Activated T-cell treated with anti-CD3 and anti-CD28 coated beads, Interleukin-2, amount 50 U/mL, for 72 hours (primary cell): ENCODE measurements at places on chromosomes 11 and 22.
A peak's percentile ranks its signal among the peaks of the same experiment; 100 is the strongest.

GRCh38 chr22:39238966-39239505 is 5.7 kb downstream of the PDGFB start:
- DNase-seq: no peak

DNA sequence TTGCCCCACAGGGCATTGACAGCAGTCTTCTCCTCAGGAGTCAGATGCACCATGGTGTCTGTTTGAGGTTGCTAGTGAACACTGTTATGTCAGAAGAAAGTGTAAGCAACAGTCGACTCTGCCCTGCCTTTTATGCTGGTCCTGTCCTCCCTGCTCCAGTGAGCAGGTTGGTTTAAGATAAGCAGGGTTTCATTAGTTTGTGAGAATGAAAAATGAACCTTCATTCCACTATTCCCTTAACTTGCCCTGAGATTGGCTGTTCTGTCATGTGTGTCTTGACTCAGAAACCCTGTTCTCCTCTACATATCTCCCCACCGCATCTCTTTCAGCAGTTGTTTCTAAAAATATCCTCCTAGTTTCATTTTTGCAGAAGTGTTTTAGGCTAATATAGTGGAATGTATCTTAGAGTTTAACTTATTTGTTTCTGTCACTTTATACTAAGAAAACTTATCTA is at the start of gene HBD:
HBD (minus strand) TSS at position 103 of the 454 bp plus-strand sequence; CDS start at position 53, 50 bp downstream.
- DNase-seq: no peak

DNA sequence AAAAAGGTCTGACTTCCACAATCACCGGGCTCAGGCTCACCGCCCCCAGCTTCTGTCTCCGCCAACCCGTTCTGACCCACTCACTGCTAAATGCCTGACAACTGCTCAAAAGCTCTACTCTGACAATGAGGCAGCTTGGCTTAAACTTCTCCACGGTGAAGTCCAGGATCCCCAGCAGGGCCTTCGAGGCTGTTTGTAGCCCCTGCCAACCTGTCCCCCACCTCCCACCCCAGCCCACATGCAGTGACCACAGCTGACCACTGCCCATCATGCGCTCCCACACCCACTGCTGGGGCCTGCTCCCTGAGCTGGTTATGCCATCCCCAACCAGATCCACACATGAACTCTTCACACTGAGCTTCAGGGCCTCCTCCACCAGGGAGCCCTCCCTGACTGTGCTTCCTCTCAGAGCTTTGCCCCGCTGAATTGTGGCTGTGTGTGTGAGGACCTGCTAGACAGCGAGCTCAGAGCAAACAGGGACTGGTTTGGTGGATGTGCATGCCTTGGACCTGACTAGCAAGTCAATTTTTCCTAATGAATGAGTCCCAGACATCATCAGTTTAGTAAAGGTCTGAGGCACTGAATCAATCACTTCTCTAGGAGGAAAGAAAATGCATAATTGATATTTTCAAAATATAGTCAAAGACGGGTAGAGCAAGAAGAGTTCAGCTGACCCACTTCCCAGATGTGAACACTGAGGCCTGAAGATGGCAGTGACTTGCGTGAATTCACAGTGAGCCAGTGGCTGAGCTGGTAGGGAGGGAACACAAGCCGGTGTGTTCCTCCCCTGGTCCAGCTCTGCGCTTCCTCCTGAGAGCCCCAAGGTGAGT is 7.7 kb downstream of the LRRC32 start:
- no peak for DNase-seq

DNA sequence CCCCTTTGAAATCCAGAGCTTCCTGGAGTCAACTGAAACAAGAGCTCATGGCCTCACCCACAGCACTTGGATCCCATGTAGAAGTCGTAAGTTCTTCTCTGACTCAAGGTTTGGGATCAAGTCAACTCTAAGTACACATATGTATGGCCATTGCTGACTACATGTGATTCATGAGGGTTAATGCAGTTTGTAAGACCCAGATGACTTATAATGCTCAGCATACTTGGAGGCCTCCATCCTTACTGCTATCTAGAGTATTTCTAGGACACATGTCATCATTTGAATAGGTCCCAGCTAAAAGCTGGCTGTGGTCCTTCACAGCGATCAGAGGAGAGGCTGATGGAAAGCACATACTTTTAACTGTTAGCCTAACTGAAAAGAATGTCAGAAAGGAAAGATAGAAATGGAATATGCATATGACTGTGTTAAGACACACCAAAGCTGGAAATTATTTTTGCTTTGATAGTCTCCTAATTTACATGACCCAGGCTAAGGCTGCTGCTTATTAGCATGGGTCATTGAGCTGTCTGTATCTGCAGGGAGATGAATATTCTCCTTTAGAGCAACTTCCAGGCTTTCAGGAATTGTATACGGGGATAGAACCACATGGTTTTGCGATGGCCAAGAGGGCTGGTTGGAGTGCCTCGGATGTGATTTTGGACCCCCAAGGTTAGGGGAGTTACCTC is 76.3 kb downstream of the NTM start:
- no peak for DNase-seq

DNA sequence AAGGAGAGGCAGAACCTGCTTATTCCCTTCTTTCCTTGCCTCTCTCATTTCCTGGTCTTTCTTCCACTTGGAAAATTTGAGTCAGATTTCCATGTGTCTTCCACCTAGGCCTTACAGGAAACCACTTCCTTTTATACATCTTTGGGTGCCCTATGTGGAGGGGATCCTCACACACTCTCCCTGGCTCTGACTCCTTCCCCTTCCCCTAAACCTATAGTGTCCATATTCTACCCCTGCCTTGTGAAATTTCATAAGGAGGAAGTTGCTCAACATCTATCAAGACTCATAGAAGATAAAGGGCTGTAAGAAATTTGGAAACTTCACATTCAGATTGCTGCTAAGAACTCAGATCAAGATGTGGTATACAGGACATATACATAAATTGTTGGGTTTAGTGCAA is 20.4 kb downstream of the TUG1 start:
- DNase-seq: no peak

DNA sequence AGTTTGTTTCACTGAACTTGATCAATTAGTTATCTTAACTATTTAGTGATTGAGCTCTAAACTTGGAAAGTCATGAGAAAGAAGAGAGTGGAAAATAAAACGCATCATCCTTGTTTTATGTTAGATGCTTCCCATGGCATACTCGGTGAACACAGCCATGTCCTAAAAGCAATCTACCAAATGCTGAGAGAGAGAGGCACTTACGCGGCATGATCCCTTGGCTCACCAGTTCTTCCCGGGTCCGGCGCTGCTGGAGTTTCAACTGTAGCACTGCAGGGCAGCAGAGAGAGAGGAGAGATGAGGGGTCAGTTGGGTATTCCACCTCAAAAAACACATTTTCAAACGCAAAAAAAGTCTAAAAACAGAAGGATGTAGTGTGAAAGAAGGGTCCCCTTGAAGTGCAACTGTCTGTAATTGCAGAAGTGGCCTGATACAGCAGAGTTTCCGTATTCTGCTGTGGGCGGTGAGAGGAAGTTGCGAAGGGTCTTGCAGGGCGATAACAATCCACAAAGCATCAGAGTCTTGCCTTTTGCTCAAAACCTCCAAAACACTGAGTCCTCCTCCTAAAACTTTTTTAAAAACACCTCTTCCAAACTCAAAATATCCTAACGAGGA is 92.7 kb downstream of the SGSM3 start:
- peak; percentile 60 for DNase-seq

DNA sequence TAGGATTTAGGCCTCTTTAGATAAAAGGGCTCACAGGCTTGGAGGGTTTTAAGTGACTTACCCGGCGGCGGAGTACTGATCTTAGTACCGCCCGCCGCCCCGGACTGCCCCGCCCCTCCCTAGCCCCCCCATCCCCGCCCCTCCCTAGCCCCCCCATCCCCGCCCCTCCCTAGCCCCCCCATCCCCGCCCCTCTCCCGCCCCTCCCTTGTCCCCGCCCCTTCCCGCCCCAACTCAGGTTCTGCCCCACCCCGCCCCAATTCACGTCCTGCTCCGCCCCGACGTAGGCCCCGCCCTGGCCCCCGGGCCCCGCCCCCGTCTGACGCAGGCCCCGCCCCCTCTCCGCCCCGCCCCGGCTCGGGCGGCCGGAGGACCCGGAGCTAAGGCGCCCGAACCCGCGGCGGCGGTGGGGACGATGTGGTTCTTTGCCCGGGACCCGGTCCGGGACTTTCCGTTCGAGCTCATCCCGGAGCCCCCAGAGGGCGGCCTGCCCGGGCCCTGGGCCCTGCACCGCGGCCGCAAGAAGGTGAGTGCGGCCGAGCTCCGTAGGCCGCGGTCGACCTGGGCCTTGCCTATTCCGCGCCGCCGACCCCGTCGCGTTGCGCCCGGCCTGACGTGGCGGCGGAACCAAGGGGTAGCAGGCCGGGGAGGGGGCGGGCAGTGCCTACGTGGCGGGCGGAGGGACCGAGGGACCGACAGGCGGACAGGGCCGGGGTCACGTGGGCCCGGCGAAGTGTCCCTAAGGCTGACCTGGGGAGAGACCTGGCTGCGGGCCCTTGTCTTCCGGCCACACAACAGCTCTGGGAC is at the start of gene SCYL1:
SCYL1 (plus strand) TSS at position 343 of the 805 bp plus-strand sequence; CDS start at position 414, 71 bp downstream.
- peak; percentile 87 for DNase-seq

- peak; percentile 22 for DNase-seq
Observed at GRCh38 chr11:126194121-126194543, 17.3 kb downstream of the RPUSD4 start.

DNA sequence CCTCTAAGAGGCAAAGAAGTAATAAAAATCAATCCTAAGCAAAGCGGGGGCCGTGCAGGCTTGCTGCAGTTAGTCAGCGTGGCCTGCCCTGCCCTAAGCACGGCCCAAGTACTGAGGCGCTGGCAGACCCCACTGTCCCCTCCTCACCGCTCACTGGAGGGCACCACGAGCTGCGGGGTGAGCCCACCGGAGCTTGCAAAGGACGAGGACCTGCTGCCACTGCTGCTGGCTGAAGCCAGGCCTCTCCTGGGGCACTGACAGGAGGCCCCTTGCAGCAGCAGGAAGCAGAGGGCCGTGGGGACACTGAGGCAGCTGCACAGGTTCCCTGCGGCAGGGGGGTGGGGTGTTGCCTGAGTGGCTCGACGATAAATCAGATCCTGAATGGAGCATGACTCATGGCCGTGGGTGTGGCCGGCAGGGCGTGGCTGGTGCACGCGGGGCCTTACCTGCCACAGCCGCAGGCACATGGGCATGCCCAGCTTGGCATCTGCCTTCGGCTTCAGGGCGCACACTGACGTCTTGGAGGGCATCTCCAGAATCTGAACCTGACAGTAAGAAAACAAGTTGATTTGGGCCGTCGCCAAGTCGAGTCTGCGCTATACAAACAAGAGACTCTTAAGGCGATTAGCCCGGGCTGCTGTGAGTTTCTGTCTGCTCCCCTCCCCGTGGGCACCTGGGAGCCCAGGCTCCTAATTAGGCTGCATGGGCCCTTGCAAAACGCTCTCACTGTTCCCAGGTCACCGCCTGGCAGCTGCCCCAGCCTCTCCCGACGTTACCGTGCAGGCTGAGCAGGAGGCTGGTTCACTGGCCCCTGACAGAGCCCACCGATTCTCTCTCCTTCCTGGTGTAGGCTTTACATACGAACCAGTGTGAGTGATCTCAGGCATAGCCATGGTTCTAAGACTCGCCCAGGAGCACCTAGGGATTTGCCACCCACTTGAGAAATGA is 45.9 kb downstream of the TBX1 start:
- DNase-seq: no peak

- no peak for DNase-seq
Observed at GRCh38 chr11:92383430-92383829, 158.8 kb downstream of the FAT3 start.

GRCh38 chr11:72456651-72457050 is 22.3 kb upstream of the CLPB start:
- no peak for DNase-seq

GRCh38 chr22:49885881-49886280 is 32.2 kb downstream of the ZBED4 start:
- DNase-seq: no peak

GRCh38 chr11:72493426-72494108 is 59.2 kb upstream of the CLPB start:
- no peak for DNase-seq

- DNase-seq: peak; percentile 76
Observed at GRCh38 chr11:75388386-75389275, 10.7 kb upstream of the RPS3 start.

DNA sequence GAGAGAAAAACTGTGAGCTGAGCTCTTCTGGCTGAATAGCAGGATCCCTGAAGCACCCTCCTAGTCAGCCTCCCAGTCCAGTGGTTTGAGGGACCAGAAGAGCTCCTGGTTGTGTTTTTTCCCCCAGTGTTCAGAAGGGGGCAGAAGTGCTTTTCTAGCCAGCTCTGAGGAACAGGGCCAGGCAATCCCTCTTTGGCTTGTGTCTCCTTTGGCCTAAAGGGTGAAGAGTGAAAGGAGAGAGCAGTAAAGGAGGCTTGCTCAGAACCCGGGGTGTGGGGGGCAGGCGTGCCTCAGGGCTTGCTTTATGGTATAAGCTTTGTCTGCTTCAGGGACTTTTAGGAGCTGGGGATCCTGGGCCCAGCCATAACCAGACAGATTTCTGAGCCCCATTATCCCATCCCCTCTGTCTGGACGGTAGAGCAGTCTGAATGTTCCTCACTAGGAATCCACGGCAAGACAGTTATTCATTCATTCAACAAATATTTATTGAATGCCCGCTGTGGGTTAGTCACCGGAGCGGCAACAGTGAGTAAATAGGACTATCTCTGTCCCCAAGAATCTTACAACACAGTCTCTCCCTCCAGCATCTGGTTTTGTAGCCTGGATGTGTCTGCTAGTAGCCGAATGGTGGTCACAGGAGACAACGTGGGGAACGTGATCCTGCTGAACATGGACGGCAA is 14.5 kb downstream of the ACP2 start:
- DNase-seq: no peak

- no peak for DNase-seq
Observed at GRCh38 chr11:111427471-111427912, 48.4 kb upstream of the POU2AF1 start.

DNA sequence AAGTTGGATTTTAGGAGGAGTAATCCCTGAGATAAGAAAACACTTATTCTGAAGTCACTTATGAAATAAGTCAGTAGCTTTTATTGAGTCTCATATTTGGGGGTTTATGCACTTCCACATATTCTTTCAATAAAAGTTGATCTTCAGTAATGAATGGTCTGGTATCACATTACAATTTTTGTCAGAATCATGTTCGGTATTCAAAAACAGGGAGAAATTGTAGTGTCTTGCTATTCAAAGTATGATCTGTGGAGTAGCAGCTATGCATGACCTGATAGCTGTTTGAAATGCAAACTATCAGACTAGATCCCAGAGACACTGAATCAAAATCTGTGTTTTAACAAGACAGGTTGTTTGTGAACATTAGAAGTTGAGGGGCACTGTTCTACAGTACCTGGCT is 857.6 kb downstream of the METTL15 start:
- DNase-seq: no peak

- DNase-seq: no peak
Observed at GRCh38 chr11:77207019-77207485, 79.0 kb downstream of the MYO7A start.

GRCh38 chr11:112166562-112166961 is 610 bp upstream of the TEX12 start:
- no peak for DNase-seq

DNA sequence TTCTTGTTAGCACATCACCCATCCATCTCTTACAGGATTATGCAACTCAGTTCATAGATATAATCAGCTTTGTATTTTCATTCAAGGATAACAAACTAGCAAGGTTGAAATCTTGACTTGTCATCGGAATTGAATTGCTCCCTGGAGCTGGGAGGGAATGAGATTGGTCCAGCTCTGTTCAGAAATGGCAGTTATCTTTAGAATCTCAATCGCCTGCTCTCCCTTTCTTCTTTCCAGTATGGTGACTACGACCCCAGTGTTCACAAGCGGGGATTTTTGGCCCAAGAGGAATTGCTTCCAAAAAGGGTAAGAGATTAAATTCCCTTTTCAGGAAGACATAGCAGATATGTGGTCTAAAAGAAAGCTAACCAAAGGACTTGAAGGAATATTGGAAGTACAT is 51.0 kb downstream of the NF2 start:
- no peak for DNase-seq
